Transverse colon (tissue), 4 donors: ENCODE measurements at places on chromosomes 6 and 20. TPM values are rescaled to one million over a fixed set of nuclear protein-coding genes. Genes with fewer than 3 reads are reported as not detected.

DNA sequence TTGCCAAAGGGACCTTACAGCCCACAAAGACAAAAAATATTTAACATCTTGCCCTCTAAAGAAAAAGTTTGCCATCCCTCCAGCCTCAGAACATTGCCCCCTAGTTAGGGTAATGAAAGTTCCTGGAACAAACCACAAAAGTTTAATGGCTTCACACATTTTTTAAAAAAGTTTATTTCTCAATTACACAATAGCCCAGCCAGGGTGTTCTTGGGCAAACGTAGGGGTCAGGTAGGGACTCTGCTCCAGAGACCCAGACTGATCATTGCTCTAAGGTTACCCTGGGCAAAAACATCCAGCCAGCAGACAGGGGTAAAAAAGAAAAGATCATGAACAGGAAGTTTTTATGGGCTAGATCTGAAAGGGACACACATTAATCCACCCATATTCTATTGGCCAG is 4.5 kb upstream of the ISM1 start:
- H3K27ac ChIP-seq: no peak overlapping the region
- H3K4me1 ChIP-seq: peaks cover 14% of the 10 kb centered on the region
- DNase-seq: no peak
- peaks cover 74% of the 10 kb centered on the region for H3K27me3 ChIP-seq
- H3K36me3 ChIP-seq: no peaks in the 10 kb centered on the region

- DNase-seq: no peak
- H3K27me3 ChIP-seq: no peaks in the 10 kb centered on the region
- peaks cover 37% of the 10 kb centered on the region for H3K36me3 ChIP-seq
- peaks cover 5% of the 10 kb centered on the region for H3K4me1 ChIP-seq
- H3K27ac ChIP-seq: peak overlapping the region; percentile 9
- no peak overlapping the region for H3K4me3 ChIP-seq
These were observed 28.5 kb downstream of the CDC5L start for GRCh38 chr6:44415873-44416502.

GRCh38 chr6:107668743-107669474 is 155.2 kb downstream of the SCML4 start:
- H3K4me1 ChIP-seq: no peaks in the 10 kb centered on the region
- H3K4me3 ChIP-seq: no peak overlapping the region
- DNase-seq: no peak
- H3K36me3 ChIP-seq: no peaks in the 10 kb centered on the region
- H3K27me3 ChIP-seq: no peaks in the 10 kb centered on the region

DNA sequence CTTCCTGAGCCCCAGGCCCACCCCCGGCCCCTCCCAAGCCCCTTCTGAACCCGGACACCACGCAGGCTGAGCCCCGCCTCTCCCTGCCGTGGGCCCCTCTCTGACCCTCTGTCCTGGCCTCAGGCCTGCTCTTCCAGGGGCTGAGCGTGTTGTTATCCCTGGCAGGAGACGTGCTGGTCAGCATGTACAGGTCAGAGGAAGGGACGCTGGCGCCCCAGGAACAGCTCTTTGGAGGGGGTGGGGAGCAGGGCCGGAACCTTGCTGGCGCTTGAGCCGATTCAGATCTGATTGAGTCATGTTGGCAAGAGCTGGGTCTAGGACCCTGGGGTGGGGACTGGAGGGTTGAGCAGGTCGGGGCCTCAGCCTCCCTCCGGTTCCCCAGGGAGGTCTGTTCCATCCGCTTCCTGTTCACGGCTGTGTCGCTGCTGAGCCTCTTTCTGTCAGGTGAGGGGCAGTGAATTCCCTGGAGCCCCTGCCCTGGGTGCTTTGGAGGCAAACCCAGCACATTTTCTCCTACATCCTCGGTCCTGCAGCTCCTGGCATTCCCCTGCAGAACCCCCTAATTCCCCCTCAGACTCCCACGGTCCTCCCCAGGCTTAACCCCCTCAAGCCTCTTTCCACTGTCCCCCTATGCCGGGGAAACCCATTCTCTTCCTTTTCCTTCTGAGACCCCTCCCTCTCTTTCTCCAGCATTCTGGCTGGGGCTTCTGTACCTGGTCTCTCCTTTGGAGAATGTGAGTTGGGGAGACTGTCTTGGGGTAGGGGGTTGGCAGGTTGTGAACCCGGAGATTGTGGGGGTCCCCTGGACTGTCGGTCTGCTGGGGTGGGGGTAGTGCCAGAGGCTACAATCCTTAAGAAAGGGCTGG is 2.0 kb downstream of the SPAG4 start:
- H3K27ac ChIP-seq: peak overlapping the region; percentile 97
- peak; percentile 65 for DNase-seq
- H3K4me3 ChIP-seq: no peak overlapping the region
- H3K4me1 ChIP-seq: peaks cover 47% of the 10 kb centered on the region

GRCh38 chr6:17354700-17355403 is 38.5 kb upstream of the CAP2 start:
- DNase-seq: no peak
- no peak overlapping the region for H3K4me3 ChIP-seq

The BACH2 gene
- 7.5 TPM for total RNA-seq

GRCh38 chr6:102549221-102549874 is 1155.8 kb downstream of the GRIK2 start:
- H3K4me1 ChIP-seq: no peaks in the 10 kb centered on the region
- no peaks in the 10 kb centered on the region for H3K27me3 ChIP-seq
- no peaks in the 10 kb centered on the region for H3K36me3 ChIP-seq
- no peak overlapping the region for H3K27ac ChIP-seq

The HSPA1L gene
- 0.64 TPM for total RNA-seq

The RBPJL gene
- total RNA-seq: not detected

DNA sequence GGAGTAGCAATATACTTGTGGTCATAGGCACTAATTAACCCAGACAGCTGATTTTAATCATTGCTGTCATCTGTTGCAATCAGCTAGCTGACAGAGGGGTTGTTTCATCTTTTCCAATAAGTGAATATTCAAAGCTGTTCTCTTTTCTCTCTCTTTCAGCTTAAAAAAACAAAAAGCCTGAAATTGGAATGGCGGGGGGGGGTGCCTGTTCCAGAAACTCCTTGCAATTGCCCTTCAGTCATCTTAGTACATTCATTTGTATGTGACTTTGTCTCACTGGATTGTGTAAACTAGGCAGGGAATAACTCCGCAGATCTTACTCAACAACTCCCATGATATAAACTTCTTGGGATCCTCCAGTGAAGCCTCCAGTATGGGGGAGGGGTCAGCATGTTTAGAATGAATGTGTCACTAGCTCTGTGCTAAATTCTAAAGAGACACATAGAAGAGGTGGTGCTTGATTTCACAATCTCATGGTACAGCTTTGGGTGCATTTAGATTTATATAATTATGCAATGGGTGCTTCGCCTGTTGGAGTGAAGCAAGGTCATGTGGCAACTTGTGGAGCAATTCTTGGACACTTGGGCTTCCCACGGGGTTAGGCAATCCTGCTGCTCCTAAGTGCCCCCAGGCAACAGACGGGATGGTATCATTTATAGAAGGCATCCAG is 40.1 kb downstream of the SLC24A3 start:
- no peaks in the 10 kb centered on the region for H3K36me3 ChIP-seq
- H3K4me1 ChIP-seq: no peaks in the 10 kb centered on the region
- no peak overlapping the region for H3K4me3 ChIP-seq
- H3K27me3 ChIP-seq: no peaks in the 10 kb centered on the region
- peak overlapping the region; percentile 69 for H3K27ac ChIP-seq

The ZKSCAN3 gene
- 5.2 TPM for total RNA-seq

The SSR1 gene
- total RNA-seq: 12.7 TPM

GRCh38 chr6:144093658-144094057 is 1.7 kb downstream of the SF3B5 start:
- peaks cover 23% of the 10 kb centered on the region for H3K4me1 ChIP-seq
- no peak for DNase-seq
- H3K27me3 ChIP-seq: no peaks in the 10 kb centered on the region
- no peak overlapping the region for H3K27ac ChIP-seq
- no peak overlapping the region for H3K4me3 ChIP-seq

GRCh38 chr6:138814179-138814834 is 18.4 kb downstream of the ECT2L start:
- no peak overlapping the region for H3K27ac ChIP-seq
- H3K36me3 ChIP-seq: no peaks in the 10 kb centered on the region

The EPHA7 gene
- total RNA-seq: 22.8 TPM

The TMEM239 gene
- not detected for total RNA-seq

The STK35 gene
- total RNA-seq: 19.9 TPM

GRCh38 chr20:62885896-62886708 is 24.5 kb upstream of the TCFL5 start:
- peaks cover 36% of the 10 kb centered on the region for H3K36me3 ChIP-seq
- H3K27ac ChIP-seq: no peak overlapping the region
- H3K4me1 ChIP-seq: peaks cover 7% of the 10 kb centered on the region
- peak; percentile 42 for DNase-seq
- H3K4me3 ChIP-seq: no peak overlapping the region

DNA sequence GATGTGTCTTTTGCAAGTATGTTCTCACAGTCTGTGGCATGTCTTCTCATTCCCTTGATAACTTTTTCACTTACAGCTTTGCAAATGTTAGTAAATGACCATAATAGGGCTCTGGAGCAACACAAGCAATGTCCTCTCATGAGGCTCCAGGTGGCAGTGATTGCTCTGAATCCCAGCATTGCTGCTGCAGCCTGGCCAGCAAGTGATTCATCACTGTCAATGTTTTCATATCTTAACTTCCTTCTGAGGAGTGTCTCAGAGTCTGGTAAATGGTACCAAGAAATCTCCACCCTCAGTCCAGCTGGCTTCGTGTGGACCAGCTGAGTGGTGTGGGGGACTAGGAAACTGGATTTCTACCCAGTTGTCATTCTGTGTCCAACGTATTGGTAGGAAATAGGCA is 139.6 kb downstream of the MYLK4 start:
- H3K4me1 ChIP-seq: no peaks in the 10 kb centered on the region
- no peaks in the 10 kb centered on the region for H3K36me3 ChIP-seq
- no peak for DNase-seq
- H3K27me3 ChIP-seq: no peaks in the 10 kb centered on the region

DNA sequence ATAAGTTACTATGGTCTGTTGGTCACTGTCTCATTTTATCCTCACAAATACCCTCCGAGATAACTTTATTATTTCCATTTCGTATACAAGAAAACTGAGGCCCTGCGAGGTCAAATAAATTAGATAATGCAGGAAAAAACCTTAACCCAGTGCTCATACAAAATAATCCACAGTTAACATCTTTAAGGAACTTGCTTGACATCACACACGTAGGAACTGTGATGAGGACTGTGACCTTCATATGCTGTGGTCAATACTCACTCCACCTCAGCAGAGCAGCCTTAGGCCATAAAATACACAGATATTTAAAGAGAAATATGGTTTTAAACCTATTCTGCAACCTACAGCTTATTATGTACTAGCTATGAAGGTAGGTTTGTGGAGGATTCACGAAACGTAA is 34.3 kb downstream of the PRDM1 start:
- H3K4me1 ChIP-seq: peaks cover 2% of the 10 kb centered on the region
- DNase-seq: no peak
- no peaks in the 10 kb centered on the region for H3K27me3 ChIP-seq
- no peak overlapping the region for H3K27ac ChIP-seq

GRCh38 chr20:17878069-17878911 is 90.3 kb downstream of the SNX5 start:
- no peak overlapping the region for H3K4me3 ChIP-seq
- H3K27ac ChIP-seq: peak overlapping the region; percentile 90
- no peak for DNase-seq
- H3K36me3 ChIP-seq: no peaks in the 10 kb centered on the region
- H3K4me1 ChIP-seq: peaks cover 47% of the 10 kb centered on the region

DNA sequence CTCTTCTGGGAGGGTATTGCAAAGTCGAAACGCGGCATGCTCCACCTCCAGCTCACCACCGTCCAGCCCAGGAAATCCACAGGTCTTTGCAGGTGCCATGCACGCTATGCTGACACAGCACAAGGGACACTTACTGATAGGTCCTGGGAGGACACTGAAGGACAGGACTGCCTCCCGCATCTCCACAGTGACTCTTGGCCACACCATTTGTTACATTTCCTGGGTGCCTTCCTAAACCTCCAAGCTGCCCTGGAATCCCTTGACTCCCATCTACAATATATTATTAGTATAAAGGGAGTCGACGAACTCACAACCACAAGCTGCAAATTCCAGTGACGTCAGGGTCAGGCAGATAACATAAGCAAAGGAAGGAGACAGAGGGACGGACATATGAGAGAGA is 106.9 kb downstream of the JPH2 start:
- H3K4me3 ChIP-seq: no peak overlapping the region
- no peak for DNase-seq
- H3K36me3 ChIP-seq: no peaks in the 10 kb centered on the region
- H3K27ac ChIP-seq: no peak overlapping the region

- H3K27ac ChIP-seq: no peak overlapping the region
- no peaks in the 10 kb centered on the region for H3K4me1 ChIP-seq
- no peak overlapping the region for H3K4me3 ChIP-seq
- no peaks in the 10 kb centered on the region for H3K36me3 ChIP-seq
These were observed 11.5 kb downstream of the TOMM6 start for GRCh38 chr6:41798901-41799558.

- no peaks in the 10 kb centered on the region for H3K27me3 ChIP-seq
- H3K27ac ChIP-seq: no peak overlapping the region
- no peaks in the 10 kb centered on the region for H3K4me1 ChIP-seq
- no peak for DNase-seq
- H3K4me3 ChIP-seq: no peak overlapping the region
These were observed 735.4 kb downstream of the CBLN4 start for GRCh38 chr20:55269913-55270312.

DNA sequence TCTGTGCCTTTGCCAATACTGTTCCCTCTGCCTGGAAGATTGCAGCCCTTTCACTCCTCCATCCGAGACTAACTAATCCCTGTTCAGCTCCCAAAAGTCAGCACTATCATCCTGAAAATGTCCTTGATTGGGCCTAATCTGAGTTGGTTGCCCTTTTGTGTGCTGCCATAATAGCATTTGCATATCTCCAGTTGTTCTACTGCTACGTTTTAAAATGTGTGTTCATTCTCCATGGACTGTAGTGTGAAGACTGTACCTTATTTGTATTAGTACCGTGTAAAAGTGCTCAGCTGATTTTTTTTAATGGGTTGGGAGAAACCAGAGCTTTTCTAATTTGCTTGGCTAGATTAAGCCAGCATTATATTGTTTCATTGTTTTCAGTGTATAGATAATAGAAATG is 401.3 kb downstream of the LAMA2 start:
- H3K27me3 ChIP-seq: no peaks in the 10 kb centered on the region
- H3K4me1 ChIP-seq: no peaks in the 10 kb centered on the region
- H3K36me3 ChIP-seq: no peaks in the 10 kb centered on the region
- no peak overlapping the region for H3K27ac ChIP-seq
- DNase-seq: no peak
- no peak overlapping the region for H3K4me3 ChIP-seq

GRCh38 chr6:160004419-160005175 is 35.7 kb downstream of the IGF2R start:
- no peak overlapping the region for H3K4me3 ChIP-seq
- no peaks in the 10 kb centered on the region for H3K36me3 ChIP-seq
- no peaks in the 10 kb centered on the region for H3K4me1 ChIP-seq
- H3K27me3 ChIP-seq: no peaks in the 10 kb centered on the region
- no peak overlapping the region for H3K27ac ChIP-seq

The SHLD1 gene
- not detected for total RNA-seq

The MDFI gene
- 2.2 TPM for total RNA-seq

The TRERF1 gene
- total RNA-seq: 3.4 TPM

GRCh38 chr6:166600931-166601330 is 14.5 kb upstream of the RAMACL start:
- no peak for DNase-seq
- H3K36me3 ChIP-seq: no peaks in the 10 kb centered on the region
- no peak overlapping the region for H3K27ac ChIP-seq
- H3K4me3 ChIP-seq: no peak overlapping the region
- peaks cover 5% of the 10 kb centered on the region for H3K4me1 ChIP-seq

GRCh38 chr6:128515550-128516513 is 4.6 kb downstream of the PTPRK start:
- H3K4me1 ChIP-seq: peaks cover 44% of the 10 kb centered on the region
- no peak overlapping the region for H3K4me3 ChIP-seq
- peaks cover 4% of the 10 kb centered on the region for H3K27me3 ChIP-seq
- DNase-seq: no peak
- peak overlapping the region; percentile 52 for H3K27ac ChIP-seq
